Left cardiac atrium (tissue), 4 donors: ENCODE measurements at places on chromosomes 12 and 14.
A peak's percentile ranks its signal among the peaks of the same experiment; 100 is the strongest.

GRCh38 chr12:91240386-91241095 lies 57.9 kb upstream of the DCN start:
- DNase-seq = no peak

DNA sequence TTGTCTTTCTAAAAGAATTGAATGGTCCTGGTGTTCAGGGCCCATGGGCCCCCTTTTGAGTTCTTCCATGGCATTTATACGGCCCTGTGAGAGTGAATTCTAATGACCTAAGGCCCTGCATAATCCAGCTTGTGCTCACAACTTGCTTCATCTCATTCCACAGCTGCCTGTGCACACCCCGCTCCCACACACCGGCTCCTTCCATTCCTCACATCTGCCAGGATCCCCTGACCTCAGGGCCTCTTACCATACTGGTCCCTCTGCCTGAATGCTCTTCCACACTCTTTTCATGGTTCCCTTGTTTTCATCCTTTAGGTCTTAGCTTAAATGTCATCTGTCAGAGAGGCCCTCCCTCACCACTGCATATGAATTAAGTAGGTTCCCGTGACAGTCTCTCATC lies 49.5 kb upstream of the EGLN3 start:
- DNase-seq = no peak

GRCh38 chr12:70049596-70050360 lies 193.5 kb upstream of the CNOT2 start:
- DNase-seq = no peak

GRCh38 chr14:23404331-23404900 lies 3.7 kb downstream of the MYH6 start:
- DNase-seq = no peak

DNA sequence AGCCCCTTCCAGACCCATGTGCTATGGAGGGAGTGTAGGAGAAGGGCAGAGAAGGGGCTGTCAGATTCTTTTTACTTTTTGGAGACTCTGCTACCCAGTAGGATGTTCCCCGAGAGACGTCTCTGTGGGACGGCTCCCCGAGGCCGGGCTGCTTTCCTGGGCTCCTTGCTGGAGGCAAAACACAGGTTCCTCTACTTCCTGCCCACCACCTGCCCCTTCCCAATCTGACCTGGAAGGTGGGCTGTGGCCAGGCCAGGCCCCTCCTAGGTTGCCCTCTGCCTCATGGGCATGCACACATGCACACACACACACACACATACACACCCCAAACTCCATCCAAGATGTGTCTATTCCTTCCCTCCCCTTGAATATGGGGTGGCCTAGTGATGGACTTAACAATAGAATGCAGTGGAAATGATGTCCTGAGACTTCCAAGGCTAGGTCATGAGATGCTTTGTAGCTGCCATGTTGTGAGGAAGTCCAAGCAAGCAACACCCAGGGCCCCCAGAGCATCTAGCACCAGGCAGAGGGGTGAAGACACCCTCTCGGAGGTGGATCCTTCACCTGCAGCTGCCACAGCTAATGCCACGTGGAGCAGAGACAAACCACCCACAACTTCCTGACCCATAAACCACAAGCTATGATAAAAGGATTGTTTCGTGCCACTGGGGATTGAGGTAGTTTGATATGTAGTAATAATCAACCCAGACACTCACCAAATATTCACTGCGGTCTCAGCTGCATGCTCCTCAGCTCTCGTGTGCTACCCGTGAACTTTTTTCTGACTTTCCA lies 1.6 kb upstream of the ASB2 start:
- DNase-seq = no peak

GRCh38 chr14:61632807-61633206 lies 62.5 kb upstream of the HIF1A start:
- no peak for DNase-seq

- no peak for DNase-seq
Observed at GRCh38 chr12:29970501-29970900, 186.8 kb upstream of the TMTC1 start.

DNA sequence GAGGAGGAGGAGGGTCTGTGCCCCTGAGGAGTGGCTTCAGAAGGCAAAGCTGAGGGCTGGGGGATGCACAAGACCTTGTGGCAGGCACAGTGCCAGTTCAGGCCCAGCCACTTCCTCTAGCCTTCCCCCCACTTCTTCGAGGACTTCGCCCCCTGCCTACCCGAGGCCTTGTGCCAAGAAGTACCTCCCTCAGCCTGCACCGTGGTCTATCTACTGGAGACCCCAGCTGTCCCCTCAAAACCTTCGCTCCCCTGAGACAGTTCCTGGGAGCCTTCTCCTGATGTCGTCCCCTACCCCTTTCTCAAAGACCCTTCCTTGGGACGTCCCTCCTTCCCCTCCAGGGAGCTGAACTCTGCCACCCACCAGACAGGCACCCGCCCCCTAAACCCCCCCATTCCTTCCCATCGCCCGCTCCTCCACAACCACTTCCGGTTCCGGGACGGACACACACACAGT lies 604 bp downstream of the ZNF384 start:
- DNase-seq = peak; percentile 50
